ENCODE measurements at places on chromosomes 12 and 14.

- H3K36me3 ChIP-seq = no peaks in the 10 kb centered on the region
- DNase-seq = peak; percentile 90
- H3K4me3 ChIP-seq = peak overlapping the region; percentile 73
- peaks cover 15% of the 10 kb centered on the region for H3K4me1 ChIP-seq
Measured at GRCh38 chr14:89701211-89702043, 253.1 kb downstream of the EFCAB11 start.

DNA sequence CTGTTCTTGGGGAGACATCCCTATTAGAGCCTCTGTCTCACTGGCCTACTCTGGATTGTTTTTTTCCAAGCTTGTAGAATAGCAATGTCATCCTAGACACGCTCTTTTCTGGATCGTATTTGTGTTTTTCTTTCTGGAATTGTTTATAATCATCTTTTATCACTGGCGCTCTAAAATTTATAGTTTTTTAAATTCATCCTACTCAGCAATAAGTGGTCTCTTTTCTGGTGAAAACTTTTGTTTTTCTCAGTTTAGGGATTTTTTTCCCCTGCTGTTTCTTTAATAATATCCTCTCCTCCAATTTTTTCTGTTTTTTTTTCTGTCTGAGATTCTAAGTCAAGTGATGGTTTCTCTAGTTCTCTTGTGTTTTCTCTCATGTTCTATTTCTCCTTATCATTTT is 25.2 kb downstream of the PDE6H start:
- peaks cover 25% of the 10 kb centered on the region for H3K4me1 ChIP-seq
- no peak overlapping the region for H3K27ac ChIP-seq
- H3K36me3 ChIP-seq = no peaks in the 10 kb centered on the region
- peaks cover 5% of the 10 kb centered on the region for H3K27me3 ChIP-seq
- DNase-seq = no peak

DNA sequence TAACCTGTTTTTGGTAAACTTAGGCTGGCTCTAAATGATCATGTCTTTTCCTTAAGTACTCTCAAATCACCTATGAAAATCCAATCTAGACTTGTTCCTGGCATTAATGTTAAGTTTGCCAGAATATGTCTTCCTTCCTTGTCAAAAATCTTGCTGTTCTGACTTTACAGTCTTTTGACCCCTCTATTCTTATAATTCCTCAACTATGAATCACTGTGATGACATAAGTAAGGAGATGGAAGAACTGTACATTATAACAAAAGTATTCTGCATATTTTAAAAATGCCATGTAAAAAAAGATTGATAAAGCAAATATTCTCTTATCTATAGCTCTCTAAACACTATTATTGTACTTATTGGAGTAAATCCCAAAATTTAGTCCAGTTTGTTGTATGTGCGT is 51.4 kb upstream of the BAZ1A start:
- DNase-seq = no peak
- no peaks in the 10 kb centered on the region for H3K36me3 ChIP-seq
- H3K27ac ChIP-seq = no peak overlapping the region

GRCh38 chr14:98169170-98169587 is 1102.8 kb downstream of the BCL11B start:
- no peak for DNase-seq
- H3K4me3 ChIP-seq = no peak overlapping the region
- no peaks in the 10 kb centered on the region for H3K4me1 ChIP-seq
- H3K27me3 ChIP-seq = peaks cover 30% of the 10 kb centered on the region
- no peak overlapping the region for H3K27ac ChIP-seq

All from left ventricle myocardium inferior (tissue), 1 donor.